Cardiac muscle cell (in vitro differentiated cells and primary cell): ENCODE measurements at places on chromosomes 4 and X.

- DNase-seq: peak; percentile 64
These were observed 71.5 kb downstream of the ANAPC4 start for GRCh38 chr4:25448379-25449109.

DNA sequence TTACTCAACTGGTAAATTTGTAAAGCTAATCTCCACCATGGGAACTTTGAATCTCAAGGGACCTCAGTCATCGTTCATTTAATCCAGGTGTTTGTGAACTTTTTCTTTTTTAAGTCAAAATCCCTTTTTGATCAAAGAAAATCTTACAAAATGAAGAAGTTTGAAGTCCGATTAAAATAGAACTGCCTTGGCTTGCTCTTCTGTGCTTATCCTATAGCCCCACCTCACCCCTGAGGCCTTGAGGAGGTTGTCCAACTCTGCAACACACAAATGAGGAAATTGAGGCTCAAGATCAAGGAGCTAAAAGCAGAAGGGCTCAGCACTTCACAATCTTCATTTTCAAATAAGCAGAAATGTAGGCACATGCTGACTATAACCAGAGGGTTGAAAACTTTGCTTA, 240.3 kb upstream of the SFRP2 start:
- DNase-seq: no peak

- peak; percentile 69 for DNase-seq
These were observed 42.2 kb upstream of the CXCL8 start for GRCh38 chr4:73698217-73698616.

DNA sequence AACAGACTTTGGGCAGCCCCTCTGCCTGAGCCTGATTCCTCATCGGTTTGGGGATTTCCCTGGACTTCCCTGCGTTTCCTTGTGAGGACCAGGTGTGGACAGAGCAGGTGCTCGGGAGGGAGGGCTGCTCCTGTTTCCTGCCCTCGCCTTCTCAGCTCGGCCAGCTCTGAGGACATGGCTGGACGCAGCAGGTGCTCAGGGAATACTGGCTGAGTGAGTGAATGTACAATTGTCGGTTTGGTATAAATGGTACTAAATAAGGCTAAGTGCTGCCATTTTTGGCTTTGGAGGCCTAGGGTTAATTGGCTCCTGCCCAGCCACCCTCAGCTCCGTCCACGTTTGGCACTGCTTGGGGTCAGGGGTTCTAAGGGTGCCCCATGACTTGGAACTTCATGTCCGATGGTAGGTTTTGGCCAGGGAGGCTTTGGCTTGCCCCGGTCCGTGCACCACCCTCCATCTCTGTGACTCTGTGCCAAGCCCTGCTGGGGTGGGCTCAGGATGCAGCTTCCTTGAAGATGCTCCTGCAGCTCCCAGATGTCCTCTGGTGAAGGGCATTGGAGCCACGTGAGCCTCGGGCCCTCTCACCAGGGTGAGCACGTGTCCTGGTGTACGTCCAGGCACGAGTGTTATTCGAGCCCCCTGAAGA, 45.0 kb upstream of the NKX1-1 start:
- DNase-seq: no peak

- DNase-seq: no peak
These were observed 126.6 kb downstream of the SLC39A8 start for GRCh38 chr4:102218656-102219055.

DNA sequence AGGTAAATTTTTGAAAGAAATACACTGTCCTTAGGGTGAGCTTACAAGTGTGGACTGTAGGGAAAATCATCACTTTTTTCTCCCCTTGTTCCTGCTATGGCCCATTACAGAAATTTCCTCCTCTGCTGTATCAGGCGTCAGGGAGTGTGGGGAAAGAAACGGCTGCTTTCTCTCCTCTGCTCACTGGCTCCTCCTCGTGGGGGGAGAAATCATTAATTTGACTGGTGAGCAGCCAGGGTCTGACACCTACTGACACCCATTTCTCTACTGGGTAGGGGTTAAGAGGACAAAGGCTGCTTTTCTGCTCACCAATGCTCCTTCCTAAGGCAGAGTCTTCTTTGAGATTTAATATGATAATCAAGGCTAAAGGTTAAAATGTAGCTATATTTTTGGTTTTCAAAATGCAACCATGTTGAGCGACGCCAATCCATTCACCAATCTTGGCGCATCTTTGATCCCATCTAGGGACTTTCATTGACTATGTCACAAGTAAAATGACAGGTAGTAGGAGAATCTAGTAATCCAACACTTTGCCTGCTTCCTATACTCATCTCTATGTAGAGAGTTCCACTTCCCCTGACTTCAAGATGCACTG, 25.1 kb downstream of the SETD7 start:
- DNase-seq: peak; percentile 59

DNA sequence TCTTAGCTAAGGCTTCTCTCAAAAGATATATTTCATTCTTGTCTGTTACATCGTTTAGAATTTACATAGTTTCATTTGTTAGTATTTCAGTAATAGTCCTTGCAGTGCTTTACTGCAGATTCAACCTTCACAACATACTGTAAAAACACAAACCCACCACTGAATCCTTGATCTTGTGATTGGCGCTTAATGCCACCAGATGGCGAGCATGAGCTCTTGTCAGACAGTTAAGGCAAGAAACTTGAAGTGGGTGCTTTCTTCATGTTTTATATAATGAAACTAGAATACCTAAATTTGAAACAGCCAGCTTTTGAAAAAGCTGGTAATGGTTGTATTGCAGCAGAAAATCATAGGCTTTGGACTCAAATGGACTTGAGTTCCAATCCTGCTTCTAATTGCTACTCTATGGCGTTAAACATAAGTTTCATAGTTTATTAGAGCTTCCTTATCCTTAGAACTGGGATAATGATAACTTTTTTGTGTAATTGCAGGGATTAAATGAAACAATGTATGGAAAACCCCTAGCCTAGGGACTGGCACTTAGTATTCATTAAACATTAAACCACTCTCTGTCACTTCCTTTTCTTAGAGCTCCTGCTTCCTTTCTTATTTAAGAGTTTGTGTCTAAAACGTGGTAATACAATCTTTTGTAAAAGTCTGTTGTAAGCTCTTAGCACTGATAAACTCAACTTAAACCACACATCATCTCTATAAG, 95.1 kb downstream of the USP9X start:
- DNase-seq: peak; percentile 71

GRCh38 chrX:102835504-102836146, 101.4 kb upstream of the RAB40AL start:
- peak; percentile 51 for DNase-seq

- DNase-seq: no peak
These were observed 250.0 kb upstream of the NR3C2 start for GRCh38 chr4:148692242-148692641.

GRCh38 chr4:153112041-153112441, 92.2 kb upstream of the TRIM2 start:
- DNase-seq: no peak

DNA sequence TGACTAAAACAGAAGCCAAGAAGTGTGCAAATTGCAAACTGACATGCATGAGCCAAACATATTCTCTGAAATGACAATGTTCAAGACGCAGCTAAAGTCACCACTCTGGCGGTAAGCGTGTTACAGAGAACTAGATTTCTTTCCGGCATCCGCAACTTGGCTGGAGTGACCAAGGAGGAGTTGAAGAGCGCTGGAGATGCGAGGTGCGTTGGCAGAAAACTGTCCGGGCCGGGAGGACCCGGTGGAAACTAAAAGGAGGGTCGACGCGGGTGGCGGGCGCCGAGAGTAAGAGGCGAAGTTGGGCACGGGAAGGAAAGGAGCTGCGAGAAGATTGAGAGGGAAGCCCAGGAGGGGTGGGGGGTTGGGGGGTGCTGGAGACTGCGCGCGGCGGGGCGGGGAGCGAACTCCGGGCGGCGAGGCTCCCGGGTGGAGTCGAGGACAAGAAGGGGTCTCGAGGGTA, 807 bp downstream of the SEL1L3 start:
- peak; percentile 46 for DNase-seq

GRCh38 chr4:38179690-38180377, 219.6 kb downstream of the PTTG2 start:
- peak; percentile 76 for DNase-seq

DNA sequence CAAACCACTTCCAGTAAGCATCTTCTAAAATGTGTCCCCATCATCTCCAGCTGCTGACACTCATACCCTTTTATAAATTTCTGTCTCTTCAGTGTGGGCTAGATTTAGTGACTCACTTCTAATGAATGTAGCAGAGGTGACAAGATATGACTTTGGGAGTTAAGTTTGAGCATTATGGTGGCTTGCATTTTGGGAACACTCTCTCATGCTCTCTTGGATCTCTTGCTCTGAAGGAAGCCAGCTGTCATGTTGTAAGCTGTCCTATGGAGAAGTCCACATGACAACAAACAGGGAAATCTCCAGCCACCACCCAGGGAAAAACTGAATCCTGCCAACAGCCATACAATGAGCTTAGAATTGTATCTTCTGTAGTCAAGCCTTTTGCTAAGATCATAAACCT, 691.3 kb upstream of the PCDH7 start:
- no peak for DNase-seq

DNA sequence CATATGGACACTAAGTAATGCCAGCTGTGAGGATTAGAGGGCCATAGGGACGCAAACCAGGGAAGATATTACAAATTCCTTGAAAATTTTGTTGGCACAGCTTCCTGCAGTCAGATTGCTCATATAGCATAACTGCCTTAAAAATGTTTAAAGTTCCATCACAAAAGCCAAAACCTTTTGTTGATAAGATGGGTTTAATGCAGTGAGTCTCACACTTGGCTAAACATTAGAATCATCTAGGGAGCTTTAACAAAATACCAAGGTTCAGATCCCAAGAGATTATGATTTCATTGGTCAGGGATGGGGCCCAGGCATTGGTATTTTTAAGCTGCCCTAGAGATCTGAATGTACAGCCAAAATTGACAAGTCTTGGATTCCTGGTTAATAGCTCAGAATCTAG, 376.5 kb upstream of the MAD2L1 start:
- no peak for DNase-seq

DNA sequence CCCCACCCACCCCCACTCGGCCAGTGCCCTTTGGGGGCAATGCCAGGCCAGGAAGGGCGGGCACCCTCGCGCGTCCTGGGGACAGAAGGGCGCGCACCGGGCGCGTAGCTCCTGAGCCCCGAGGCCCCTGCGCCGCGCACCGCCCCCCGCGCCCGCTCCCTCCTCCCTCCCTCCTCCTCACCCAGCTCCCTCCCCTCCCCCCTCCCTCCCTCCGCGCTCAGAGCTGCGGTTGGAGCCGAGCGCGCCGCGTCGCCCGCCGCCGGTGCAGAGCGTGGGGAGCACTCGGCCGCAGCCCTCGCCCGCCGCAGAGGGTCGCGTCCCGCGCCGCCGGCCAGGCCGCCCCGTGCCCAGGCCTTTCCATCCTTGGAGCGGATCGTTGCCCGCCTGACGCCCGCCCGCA, at the start of gene ATP2B3:
ATP2B3 (plus strand) TSS at position 220 of the 400 bp plus-strand sequence. CDS start 18,606 bp downstream, outside the sequence.
- no peak for DNase-seq

- peak; percentile 42 for DNase-seq
These were observed 280.0 kb downstream of the ANKRD50 start for GRCh38 chr4:124432500-124432899.

- no peak for DNase-seq
These were observed 117.9 kb upstream of the VEGFC start for GRCh38 chr4:176910646-176911045.

DNA sequence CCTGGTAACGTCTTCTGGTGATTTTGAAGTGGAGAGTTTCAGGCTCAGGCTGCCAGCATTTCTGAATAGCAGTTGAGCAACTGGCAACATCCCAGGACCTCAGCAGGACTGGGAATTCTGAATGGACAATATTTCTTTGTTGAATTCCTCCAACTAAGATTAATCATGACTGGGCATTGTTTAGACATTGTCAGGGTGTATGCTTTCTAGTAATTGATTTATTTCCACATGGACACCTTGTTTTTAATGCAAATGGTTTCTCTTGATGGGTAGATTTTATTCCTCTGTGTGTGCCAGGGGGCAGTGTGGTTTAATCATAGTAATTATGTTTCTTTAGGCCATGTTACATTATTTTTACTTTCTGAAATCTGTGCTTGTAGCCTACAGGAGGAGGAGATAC, 1004.7 kb upstream of the LCORL start:
- DNase-seq: peak; percentile 24

DNA sequence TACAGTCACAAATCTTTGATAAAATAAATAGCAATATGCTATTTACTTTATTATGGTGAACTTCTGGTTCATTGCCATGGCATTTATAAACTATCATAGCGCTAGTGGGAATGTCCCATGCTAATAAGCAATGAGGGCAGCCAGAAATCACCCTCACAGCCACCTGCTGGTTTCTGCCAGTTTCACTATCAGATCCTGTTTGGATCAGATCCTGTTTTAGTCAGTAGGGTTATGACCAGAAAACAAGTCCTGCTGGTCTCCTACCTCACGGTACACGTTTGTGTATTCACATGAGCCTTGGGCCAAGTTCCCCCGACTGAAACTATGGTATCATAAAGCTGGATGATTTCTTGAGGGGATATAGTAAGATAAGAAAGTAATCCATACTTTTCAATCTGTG, 17.7 kb downstream of the FOXR2 start:
- no peak for DNase-seq

- no peak for DNase-seq
These were observed 114.0 kb downstream of the STOX2 start for GRCh38 chr4:184019076-184019475.

DNA sequence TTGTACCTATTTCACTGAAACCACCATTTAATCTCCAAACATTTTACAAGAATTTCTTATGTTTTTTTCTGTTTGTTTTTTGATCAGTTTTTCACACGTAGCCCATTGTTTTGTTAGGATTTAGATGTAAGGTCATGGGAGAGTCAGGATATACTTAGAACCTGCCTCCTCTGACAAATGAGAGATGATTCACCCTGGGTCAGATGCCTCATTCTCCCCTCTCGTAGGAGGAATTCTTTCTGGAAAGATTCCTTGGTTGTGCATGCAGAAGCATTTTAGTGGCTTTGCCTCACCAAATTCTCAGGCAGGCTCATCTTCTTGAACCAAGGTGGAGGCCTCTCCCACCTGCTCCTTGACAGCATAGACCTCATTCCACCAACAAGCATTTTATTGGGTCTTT, 599.3 kb downstream of the SPRY1 start:
- DNase-seq: no peak

DNA sequence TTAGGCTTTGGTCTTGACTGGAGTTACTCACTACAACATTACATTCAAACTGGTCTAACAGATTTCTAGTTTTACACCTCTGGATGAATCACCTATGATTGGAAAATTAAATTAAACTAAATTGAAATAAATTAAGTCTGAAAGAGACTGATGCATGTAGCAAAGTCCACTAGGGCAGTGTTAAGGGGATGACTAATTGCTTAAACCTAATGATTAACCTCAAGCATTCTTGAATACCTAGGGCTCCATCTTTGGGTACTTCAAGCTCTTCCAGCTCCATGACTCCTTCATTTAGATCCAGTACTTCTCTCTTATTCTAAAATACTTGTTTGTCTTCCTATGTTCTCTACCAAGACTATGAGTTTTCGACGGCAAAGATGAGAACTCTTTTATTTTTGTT, 86.8 kb downstream of the SH2D1A start:
- no peak for DNase-seq

GRCh38 chr4:88775529-88775928, 77.9 kb upstream of the NAP1L5 start:
- no peak for DNase-seq

- peak; percentile 3 for DNase-seq
These were observed 41.3 kb downstream of the KLHL5 start for GRCh38 chr4:39103291-39103690.
